Kasumi-1 (cell line): ENCODE measurements at places on chromosomes 12 and 14.
A peak's percentile ranks its signal among the peaks of the same experiment; 100 is the strongest.

DNA sequence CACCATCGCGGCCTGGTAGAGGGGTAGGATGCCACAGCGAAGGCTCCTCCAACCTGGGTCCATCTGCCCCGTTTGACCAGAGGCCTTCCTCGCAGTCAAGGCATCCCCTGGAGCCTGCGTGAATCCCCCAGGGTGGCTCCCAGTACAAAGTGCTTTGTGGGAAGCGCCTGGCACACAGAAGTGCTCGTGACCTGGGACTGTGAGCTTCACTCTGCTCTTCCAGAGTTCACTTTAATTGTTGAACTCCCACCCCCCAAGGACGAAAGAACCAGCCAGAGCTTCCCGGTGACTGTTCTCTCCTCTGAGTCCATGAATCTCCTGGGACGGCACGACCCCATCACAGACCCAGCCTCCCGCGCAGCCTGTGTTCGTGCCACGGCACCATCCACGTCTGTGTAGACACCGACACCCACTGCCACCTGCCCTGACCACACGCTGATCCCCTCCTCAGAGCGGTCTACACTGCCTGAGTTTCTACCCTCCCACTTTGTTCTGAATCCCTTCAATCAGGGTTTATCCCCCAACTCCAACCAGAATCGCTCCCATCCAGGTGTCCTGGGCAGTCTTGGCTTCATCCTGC lies 15.9 kb downstream of the P2RX2 start:
- DNase-seq: no peak

GRCh38 chr12:90773491-90773890 lies 181.5 kb downstream of the CCER1 start:
- no peak for DNase-seq

DNA sequence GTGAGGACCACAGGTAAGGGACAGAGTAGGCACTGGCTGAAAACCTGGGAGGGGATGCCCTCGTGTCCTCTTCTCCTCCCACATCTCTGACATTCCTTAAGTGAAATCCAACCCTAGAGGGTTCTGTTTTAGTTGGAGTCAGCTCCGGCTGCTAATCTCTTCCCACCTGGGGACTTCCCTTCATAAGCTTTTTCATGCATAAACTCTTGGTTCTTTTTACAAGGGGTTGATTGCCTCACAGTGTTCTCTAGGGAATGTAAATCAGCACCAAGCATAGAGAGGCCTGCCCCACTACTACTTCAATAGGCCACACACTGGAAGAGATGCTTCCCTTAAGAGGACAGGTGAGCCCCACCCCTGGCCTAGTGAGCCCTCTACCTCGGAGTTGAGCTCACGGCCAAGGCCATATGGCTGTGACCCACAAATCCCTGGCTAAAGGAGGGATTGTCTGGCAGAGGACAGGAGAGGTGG lies 3.2 kb upstream of the SYNDIG1L start:
- no peak for DNase-seq

GRCh38 chr12:39467432-39467870 lies 24.5 kb upstream of the KIF21A start:
- no peak for DNase-seq

- no peak for DNase-seq
Observed at GRCh38 chr12:82186282-82186681, 171.9 kb downstream of the CCDC59 start.

DNA sequence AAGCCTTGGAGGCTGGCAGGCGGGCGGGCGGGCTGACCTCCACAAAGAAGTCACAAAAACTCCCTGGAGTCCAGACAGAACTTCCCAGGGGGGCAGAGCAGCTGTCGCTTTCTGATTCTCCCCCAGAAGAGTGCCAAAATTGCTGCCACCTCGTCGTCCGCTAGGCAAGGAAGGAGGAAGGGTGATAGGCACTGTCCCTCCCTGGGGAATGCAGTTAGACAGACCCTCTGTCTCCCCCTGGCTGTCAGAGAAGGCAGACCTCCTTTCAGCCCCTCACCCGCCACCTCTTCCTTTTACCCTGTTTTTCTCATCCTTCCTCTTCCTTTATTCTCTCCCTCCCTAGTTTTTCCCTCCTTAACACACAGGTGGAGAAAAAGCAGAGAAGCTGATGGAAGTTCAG lies 18.7 kb downstream of the GRIN2B start:
- no peak for DNase-seq

DNA sequence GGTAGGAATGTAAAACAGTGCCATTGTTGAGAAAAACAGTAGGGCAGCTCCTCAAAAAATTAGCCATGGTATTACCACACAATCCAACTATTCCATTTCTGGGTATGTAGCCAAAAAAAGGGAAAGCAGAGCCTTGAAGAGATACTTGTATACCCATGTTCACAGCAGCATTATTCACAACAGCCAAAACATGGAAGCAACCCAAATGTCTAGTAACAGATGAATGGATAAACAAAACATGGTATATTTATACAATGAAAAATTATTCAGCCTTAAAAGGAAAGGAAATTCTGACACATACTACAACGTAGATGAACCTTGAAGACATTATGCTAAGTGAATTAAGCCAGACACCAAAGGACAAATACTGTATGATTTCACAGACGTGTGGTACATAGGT lies 67.6 kb upstream of the GNG2 start:
- no peak for DNase-seq

DNA sequence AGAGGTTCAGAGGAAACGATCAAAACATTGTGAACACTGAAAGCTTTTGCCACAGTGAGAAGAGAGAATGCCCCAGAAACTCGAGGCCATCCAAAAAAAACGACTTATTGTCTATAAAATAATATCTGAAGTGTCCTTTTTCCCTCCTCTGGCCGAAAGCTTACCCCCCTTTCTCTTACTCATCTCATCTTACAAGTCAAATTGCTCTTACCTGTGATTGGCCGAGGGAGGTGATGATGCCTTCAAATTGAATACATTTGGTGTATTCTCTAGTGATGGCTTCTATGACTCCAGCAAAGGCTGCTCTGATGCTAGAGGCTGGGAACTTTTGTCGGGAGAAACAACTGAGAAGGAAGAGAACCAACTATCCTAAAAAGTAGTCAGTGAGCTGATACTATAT lies 90.7 kb downstream of the PTCSC3 start:
- DNase-seq: no peak

GRCh38 chr12:103975368-103975767 lies 9.7 kb downstream of the TDG start:
- no peak for DNase-seq

GRCh38 chr12:53750812-53751335 lies 905 bp downstream of the CISTR start:
- no peak for DNase-seq

- no peak for DNase-seq
Observed at GRCh38 chr14:94373708-94374107, 14.7 kb downstream of the SERPINA1 start.

DNA sequence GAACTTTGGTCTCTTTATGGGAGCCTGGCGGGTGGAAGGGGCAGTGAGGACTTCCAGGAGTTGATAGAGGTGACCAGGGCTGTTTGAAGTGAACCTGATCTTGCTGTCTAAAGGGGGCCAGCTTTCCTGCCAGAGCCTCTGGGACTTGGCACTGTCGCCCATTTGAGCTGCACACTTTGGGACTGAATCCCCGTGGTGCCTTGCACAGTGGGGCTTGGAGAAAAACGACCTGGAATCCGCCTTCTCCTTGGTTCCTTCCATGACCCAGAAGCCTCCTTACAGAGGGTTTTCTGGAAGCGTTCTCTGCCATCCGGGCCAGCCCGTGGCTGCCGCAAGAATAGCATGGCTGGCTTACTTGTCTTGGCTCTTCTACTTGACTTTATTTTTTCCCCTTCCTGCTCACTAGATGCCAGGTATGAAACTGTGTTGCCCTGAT lies 2.0 kb downstream of the RFLNA start:
- DNase-seq: no peak

GRCh38 chr12:124938108-124938507 lies 23.7 kb upstream of the UBC start:
- no peak for DNase-seq

DNA sequence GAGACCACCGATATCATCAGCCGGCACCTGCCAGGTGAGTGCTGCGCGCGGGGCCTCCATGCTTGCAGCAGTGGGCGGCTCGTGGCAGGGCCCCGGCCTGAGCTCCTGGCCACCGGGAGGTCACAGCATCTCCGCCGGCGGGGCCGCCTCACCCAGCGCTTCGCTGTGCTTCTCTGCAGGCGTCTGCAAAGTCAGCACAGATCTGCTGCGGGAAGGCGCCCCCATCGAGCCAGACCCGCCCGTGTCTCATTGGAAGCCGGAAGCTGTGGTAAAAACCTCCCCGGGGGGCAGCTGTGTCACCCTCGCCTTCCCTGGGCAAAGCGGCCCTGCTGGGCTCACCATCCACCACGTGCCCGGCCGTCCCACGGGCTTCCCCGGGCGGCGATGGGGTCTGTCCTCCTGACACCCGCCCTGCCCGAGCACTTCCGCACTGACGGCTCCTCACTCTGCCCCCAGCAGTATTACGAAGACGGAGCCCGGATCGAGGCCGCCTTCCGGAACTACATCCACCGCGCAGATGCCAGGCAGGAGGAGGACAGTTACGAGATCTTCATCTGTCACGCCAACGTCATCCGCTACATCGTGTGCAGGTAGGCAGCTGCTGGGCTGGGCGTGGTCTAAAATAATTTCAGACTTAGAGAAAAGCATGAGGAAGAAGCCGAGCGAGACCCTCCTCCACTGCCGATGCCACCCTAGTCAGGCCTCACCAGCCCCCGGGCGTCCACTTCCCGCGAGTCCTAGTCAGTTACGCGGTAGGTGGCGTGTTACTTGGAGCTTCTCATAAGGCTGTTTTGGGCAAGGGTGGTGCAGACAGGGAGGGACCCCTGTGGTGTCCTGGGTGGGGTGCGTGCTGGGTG lies 7.1 kb downstream of the PGAM5 start:
- peak; percentile 88 for DNase-seq

DNA sequence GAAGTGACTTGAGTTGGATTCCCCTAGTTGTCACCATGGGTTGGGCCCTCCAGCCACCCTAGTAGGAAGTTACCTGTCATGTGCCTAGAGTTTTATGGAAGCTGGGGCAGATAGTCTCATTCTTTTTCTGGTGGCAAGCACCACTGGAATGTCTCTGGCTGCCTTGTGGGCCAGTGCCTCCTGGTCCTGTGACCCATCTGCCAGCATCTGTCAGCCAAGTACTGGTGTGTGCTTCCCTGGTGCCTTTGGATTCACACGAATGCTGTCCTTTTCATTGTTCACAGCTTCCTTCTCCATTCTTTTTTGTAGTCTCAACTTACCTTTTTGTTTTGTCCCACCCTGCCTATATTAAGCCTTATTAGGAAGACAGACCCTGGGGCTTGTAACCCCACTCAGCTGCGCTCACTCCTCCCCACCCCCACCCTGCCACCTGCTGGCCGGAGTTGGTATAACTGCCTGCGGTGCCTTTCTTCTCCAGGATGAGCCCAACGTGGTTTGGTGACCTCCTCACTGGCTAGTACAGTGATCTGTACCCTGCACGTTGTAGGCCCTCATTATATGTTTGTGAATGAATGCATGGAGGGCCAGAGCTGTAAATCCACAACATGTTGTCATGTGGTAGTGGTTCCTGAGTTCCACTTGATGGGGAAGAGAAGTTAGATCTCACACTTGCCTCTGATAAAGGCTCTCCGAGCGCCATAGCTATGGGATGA lies 125.7 kb downstream of the TSPAN9 start:
- DNase-seq: peak; percentile 25

- DNase-seq: no peak
Observed at GRCh38 chr12:2374092-2374906, 321.5 kb downstream of the CACNA1C start.

DNA sequence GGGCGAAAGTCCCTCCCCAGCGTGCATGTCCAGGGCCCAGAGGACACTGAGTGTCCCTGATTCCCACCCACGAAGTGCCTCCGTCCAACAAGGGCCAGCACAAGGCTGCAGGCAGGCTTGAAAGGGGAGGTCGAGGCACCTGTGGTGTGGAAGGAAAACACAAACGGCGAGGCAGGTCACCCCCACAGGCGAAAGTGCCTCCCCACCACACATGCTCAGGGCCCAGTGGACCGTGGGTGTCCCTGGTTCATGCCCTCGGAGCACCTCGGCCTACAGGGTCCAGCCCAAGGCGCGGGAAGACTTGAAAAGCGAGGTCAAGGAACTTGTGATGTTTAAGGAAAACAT lies 370.4 kb downstream of the ALG10 start:
- DNase-seq: no peak

DNA sequence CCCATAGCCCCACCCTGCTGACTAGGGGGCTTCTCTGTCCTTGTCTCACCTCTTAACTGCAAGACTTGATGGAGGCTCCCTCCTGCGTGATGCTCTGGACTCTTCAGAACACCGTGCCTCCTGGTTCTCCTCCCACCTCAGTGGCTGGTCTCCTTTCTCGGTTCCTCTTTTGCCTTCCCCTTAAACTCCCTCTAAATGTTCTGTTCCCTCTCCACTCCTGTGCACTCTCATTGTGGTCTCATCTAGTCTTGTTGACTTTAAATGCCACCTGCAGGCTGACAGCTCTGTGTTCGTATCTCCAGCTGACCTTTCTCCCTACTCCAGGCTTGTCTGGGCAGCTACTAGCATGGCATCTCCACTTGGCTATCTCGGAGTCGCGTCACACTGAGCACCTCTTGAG lies 28.3 kb downstream of the DYNC1H1 start:
- peak; percentile 48 for DNase-seq

- no peak for DNase-seq
Observed at GRCh38 chr12:124747426-124748161, 116.1 kb downstream of the SCARB1 start.

- DNase-seq: no peak
Observed at GRCh38 chr12:16348435-16349130, 1.1 kb downstream of the MGST1 start.

DNA sequence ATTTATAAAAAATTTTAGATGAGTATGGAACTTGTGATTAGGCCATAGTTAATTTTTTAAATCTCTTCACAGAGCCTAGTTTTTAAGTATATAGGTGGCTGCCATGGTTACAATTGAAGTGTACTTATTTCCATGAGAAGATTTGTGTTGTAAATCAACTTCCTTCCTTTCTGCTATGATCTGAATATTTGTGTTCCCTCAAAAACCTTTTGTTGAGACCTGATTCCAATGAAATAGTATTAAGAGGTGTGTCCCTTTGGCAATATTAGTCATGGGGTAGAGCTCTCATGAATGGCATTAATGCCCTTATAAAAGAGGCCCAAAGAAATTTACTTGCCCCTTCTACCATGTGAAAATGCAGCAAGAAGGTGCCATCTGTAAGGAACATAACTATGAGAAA lies 28.8 kb downstream of the ETNK1 start:
- DNase-seq: no peak

DNA sequence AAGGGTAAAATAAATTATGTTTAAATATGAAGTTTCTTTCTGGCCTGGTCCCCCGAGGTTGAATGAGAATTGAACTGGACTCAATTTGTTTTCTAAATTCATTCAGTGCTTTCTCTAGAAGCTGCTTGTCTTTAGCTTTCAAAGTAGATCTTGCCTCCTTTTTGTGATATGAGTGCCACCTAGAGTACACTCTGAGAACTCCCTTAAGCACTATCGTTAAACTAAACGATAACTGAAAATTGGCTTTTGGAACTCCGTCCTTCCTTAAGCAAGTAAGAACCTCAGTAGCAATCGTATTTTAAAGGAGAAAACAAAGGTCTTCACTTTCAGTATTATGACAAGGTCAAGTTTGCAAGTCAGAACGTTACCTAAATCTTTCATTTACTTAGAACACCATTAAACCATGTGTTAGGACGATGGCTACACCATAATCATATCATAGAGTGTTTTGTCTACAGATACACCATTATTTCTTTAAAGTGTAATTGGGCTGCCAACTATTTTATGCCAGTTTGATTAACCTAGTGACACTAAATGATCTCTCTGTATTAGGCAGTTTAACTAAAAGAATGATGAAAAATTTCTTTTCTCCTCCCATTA lies 364.8 kb downstream of the SNAPC1 start:
- DNase-seq: peak; percentile 89

GRCh38 chr14:88985654-88986053 lies 161.2 kb downstream of the TTC8 start:
- no peak for DNase-seq

- no peak for DNase-seq
Observed at GRCh38 chr14:100873096-100873482, 30.4 kb downstream of the RTL1 start.
